ENCODE measurements at places on chromosomes 1 and 21.

DNA sequence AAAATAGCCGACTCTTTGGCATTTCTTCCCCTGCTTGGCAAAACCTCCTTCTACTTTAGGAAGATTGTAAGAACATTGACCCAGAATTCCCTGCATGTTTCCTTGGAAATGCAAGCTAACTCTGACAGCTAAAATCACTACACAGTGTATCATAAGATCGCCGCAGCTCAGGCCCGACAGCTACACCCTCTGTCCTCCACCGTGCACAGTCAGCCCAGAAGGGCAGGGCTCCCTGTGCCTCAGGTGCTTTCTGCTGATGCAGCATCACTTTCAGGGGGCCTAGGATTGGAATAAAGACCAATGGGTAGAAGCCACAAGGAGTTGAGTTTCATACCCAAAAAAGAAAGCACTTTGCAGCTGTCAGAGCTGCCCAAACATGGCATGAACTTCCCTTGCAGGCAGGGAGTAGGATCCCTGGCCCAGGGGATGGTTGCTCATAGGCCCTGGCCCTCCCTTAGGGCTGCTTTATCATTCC, 145.3 kb downstream of the SEC16B start:
- no peak for DNase-seq

GRCh38 chr1:117398957-117399356, 31.7 kb downstream of the MAN1A2 start:
- no peak for DNase-seq

DNA sequence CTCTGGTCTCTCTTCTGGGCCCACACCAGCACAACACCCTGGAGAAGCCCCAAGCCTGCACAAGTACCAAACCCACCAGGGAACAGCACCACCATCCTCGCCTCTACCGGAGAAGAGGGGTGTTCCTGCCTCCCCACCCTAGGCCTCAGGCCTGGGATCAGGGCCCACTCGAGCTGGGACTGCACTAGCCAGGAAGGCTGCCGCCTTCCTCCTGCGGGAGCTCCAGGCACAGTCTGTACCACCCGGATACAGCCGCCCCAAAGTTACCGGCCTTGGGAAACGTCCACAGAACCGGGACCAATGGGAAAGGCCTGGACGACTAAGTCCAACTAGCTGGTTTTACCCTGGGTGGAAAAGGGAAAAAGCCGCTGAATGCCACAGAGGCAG, 3.4 kb downstream of the TAL1 start:
- DNase-seq = no peak

DNA sequence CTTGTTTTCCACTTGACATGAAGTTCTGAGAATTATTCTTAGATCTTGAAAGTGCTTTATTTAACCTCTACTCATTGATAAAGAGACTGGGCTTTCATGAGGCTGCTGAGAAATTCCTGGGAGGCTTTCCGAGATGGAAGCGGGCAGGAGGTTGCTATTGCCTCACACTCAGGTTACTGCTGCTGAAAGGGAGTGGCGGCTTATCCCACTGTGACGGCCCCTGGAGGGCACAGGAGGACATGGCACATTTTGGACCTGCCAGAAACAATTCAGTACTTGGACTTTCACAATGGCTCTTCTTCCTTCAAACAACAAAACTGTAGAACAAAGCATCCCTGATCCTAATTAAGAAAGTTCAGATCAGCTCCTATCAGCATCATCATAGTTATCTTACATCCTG, 16.2 kb upstream of the MARK1 start:
- DNase-seq = no peak

DNA sequence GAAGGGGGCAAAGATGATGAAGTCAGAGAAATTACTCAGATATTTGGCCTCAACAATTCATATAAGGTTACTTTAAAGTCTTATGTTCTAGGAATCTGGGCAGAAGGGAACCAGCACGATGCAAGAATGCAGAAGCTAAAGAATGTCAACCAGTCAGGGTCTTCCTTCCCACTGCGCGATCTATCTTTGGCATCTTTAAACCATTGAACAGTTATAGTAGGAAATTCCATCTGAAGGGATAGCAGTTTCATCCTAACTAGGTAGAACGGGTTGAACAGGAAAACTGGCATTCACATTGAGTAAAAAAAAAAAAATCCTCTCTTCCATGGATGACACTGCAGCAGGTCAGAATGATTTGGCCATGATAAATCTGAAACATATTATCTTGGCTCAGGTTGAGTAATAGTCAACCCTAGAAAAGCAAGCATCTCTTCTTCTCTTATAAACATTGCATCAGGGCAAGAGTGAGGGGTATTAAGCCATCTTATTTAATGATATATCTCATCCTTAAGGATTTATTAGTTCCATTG, 6.3 kb downstream of the CRCT1 start:
- no peak for DNase-seq

GRCh38 chr1:26336477-26337205, 17.3 kb downstream of the CRYBG2 start:
- peak; percentile 87 for DNase-seq

DNA sequence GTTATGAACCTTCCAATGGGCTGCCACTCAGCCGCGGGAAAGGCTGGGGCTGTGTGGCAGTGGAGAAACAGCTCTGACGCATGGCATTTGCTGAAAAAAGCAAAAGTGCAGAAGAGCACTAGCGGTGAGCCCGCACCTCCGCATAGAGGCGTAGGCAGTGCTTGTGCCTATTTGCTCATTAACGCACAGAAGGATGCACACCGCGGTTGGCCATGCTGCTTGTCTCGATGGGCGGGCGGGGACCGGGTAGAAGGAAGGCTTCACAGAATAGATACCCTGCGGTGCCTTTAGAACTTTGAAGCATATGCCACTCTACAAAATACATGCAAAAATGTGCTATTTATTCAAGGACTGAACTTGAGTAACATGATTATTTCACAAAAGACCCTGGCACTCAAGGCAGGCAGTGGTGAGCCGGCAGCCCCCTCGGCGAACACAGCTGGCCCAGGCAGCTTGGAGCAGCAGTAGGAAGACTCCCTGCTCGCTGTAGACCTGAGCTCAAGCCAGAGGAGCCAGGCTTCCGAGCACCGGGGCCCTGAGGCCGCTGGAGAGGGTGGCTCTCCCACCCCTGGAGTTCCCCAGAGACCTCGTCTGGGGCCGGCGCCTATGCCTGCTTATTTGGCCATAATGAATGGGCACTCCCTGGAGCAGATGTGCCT, 71.5 kb downstream of the SIK1 start:
- DNase-seq = no peak

GRCh38 chr1:214317734-214318133, 36.8 kb downstream of the SMYD2 start:
- DNase-seq = no peak

All from activated T-cell treated with anti-CD3 and anti-CD28 coated beads for 4 hours (primary cell).